ENCODE measurements at places on chromosomes 1 and 21. TPM values are rescaled to one million over a fixed set of nuclear protein-coding genes. Genes with fewer than 3 reads are reported as not detected.

Gene KCNE2
- total RNA-seq = not detected

Gene PRAMEF1
- total RNA-seq = not detected

Gene NPHS2
- not detected for total RNA-seq

GRCh38 chr1:67897270-67897949 is 64.1 kb upstream of the GNG12 start:
- H3K4me1 ChIP-seq = no peaks in the 10 kb centered on the region
- no peaks in the 10 kb centered on the region for H3K27me3 ChIP-seq
- no peak for DNase-seq
- H3K36me3 ChIP-seq = no peaks in the 10 kb centered on the region

DNA sequence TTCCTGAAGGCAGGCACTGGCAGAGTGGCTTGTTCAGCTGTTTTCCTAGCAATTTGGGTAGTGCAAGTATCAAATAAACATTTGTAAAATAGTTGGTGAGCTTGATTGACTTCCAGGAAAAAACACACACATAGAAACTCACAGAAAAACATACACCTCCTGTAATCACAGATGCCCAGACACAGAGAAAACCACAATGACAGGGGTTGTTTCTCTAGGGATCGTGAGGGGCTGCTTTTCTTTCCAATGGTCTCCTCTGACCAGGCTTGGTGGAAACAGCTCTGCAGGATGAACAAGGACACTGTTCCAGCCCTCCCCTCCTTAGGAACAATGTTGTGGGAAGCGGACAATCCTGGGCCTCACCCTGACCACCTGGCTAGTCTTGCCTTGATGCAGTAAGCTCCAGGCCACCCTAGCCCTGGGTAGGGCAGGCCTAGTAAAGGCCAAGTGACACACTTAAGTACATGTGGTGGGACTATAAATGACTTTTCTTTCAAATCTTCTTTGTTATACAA is 142.5 kb upstream of the HMGB4 start:
- no peaks in the 10 kb centered on the region for H3K36me3 ChIP-seq
- H3K27ac ChIP-seq = no peak overlapping the region
- H3K4me1 ChIP-seq = no peaks in the 10 kb centered on the region
- H3K4me3 ChIP-seq = no peak overlapping the region
- DNase-seq = no peak

DNA sequence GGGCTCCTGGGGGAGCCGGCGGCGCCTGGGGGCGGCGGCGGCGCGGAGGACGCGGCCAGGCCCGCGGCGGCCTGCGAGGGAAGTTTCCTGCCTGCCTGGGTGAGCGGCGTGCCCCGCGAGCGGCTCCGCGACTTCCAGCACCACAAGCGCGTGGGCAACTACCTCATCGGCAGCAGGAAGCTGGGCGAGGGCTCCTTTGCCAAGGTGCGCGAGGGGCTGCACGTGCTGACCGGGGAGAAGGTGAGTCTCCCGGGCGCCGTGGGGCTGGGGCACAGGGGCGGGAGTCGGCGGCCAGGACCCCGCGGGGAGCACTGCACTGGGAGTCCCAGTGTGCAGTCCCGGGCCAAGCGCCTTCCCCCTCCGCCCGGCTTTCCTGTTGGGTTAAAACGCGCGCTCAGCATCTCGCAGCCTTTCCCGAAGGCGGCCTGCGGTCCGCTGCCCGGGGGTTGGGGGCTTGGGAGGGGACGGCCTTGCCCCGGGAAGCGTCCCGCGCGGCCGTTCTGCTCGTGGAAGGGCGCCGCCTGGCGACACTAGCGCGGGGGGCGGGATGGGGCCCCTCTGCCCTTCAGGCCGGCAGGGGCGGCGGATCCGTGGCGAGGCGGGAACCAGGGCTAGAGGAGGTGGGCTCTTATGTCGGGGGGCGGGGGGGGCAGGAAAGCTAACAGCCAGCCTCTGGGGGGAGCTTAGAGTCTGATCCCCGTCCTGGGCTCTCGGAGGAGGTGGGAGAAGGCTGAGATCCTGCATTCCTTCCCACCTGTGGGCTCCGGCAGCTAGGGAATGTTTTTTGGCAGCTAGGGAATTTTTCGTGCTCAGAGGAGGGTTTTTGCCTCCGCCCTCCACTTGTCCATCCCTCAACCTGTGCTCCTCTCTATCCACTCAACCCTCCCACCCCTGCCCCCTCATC is 1.1 kb downstream of the HUNK start:
- H3K36me3 ChIP-seq = no peaks in the 10 kb centered on the region
- no peak for DNase-seq
- H3K27ac ChIP-seq = no peak overlapping the region
- no peak overlapping the region for H3K4me3 ChIP-seq
- H3K27me3 ChIP-seq = peaks cover 40% of the 10 kb centered on the region

GRCh38 chr1:234725177-234726132 is 115.5 kb upstream of the IRF2BP2 start:
- H3K27me3 ChIP-seq = no peaks in the 10 kb centered on the region
- no peak for DNase-seq
- peak overlapping the region; percentile 66 for H3K27ac ChIP-seq
- H3K36me3 ChIP-seq = no peaks in the 10 kb centered on the region
- H3K4me1 ChIP-seq = peaks cover 63% of the 10 kb centered on the region
- H3K4me3 ChIP-seq = no peak overlapping the region
